ENCODE measurements at places on chromosomes 12 and 14.

- no peak for DNase-seq
Observed at GRCh38 chr12:130070126-130070611, 92.1 kb upstream of the FZD10 start.

GRCh38 chr12:117063162-117063911 lies 35.9 kb downstream of the TESC start:
- DNase-seq, result no peak

DNA sequence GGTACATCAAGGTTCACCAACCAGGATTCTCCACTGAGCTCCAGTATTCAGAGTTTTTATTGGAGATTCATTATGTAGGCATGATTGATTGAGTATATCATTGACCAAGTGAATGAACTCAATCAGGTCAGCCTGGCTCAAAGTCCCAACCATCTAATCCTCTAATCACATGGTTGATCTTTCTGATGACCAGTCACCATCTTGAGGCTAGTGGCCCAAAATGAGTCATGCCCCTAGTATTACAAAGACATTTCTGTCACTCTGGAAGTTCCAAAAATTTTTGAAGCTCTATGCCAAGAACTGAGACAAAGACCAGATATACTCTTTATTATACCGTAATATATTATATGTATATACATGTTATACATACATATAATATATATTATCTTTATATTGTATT lies 75.9 kb upstream of the ATF7IP start:
- DNase-seq, result no peak

GRCh38 chr14:90962505-90963109 lies 97.8 kb downstream of the RPS6KA5 start:
- DNase-seq, result no peak

DNA sequence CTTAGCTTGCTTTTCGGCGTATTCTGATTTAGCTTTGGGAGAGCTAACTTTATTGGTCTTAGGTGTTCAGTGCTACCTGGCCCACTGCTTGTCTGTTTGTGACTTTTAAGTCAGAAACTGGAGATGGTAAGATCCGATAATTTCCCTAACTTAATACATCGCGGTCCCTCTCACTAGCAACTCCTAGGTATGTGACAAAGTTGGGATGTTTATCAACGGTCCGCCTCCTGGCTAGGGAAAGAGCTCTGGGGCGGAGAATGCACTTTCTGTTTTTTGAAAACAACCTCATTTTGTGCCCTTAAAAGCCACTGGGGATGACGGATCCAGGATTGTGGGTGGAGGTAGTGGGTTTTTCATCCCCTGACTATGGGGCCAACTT lies 1.2 kb downstream of the CDKN1B start:
- DNase-seq, result peak; percentile 21

DNA sequence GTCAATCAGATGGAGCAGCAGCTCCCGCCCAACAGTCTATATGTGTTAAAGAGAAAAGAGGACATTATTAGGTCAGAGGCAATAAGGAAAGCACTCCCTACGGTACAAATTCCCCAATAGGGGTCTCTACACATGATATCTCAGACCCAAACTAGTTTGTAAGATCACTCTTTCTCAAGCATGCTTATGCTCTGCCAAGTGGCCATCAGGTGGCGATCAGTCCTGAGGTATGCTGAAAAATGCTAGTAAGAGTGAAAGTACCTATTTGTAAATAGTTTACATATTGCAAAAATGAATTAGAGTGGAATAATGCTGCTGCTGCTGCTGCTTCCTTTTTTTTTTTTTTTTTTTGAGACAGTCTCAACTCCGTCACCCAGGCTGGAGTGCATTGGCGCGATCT lies 61.0 kb downstream of the CPM start:
- no peak for DNase-seq

DNA sequence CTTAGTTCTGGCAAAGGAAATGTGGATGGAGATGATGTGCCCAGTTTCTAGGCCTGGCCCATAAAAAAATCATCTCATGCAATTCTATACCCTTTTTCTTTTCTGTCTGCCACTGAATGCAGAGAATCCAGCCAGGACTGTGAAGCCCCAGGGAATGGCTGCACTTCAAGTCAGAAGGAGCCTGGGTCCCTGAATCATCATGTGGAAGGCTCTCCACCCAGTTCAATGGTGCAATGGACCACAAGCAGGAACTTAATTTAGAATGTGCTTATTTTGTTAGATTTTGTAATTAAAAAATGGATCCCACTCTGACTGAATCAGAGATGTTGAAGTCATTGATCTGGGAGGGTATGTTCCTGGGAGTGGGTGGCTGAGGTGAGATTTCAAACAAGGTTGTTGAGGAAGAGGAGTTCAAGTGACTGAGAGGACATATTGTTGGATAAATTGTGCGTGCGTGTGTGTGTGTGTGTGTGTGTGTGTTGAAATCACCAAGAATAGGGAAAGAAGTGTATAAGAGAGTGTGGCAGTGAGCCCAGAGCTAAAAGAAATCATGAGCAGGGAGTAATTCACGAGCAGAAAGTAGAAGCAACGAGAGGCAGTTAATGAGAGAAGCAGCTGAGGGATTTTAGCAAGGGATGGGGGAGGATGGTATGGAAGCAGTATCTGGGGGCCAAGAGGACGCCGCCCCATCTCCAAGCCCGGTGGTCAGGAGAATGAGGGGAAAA lies 125.4 kb downstream of the TMX1 start:
- DNase-seq, result no peak

DNA sequence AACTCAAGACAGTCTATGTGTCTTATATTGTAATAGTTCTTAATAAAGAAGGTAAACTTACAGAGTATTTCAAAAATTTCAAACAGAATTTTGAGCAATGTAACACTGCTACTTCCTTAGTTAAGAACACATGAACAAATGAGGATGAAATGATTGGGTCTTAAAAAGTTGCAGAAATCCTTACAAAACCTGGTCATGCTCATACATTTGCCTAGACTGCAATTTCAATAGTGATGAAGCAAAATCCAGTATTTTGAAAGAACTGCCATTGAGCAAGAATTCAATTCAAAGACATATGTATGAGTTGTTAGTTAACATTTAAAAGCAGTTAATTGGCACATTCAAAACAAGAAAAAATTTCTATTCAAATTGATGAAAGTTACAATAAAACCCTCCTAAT lies 17.8 kb upstream of the HIF1A start:
- no peak for DNase-seq

GRCh38 chr12:48486261-48486660 lies 4.0 kb downstream of the C12orf54 start:
- DNase-seq, result no peak

DNA sequence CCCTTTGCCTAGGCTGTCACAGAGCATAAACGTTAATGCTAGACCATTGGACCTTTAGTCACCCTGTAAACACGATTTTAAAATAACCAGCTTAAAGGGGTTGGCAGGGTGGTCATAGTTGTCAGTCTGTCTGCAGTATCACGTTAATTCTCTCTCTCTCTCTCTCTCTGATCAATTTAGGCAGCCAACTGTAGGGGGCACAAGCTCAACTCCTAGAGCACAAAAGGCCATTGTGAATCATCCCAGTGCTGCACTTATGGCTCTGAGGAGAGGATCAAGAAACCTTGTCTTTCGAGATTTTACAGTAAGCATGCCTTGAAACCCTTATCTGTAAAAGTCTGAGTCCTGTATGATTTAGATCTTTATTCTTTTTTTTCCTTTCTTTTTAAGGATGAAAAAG lies 97.1 kb downstream of the SCAF11 start:
- DNase-seq, result peak; percentile 12

- DNase-seq, result no peak
Observed at GRCh38 chr12:68377881-68378280, 45.7 kb upstream of the MDM1 start.

DNA sequence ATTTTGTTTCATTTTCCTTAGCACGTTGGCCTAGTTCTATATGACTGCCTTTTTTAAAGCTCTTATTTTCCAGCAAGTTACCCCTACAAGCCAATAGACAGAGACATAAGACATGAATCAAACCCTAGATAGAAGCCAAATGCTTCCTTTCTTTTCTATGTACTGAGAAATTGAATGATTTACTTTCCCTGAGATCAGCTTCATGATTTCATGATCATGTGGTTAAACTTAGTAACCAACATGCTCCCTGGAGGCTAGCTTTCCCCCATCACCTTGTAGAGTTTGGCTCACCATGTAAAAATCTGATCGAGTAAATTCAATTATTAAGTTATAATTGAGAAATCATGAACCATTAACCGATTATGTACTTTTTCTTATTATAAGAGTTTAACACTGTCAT lies 148.1 kb upstream of the LRIG3 start:
- DNase-seq, result no peak

DNA sequence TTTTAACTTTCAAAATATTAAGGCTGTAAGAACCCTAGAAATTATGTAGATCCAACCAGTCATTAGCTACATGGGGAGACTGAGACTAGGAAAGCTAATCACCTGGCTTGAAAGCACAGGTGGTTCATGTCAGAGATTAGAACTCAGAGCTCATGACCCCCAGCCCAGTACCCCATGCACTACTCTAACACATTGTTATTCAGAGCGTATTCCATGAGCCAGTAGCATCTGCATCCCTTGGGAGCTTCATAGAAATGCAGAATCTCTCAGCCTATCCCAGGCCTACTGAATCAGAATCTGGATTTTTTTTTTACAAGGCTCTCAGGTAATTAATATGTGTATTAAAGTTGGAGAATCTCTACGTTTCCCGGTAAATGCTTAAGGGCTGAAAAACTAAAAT lies 161.7 kb downstream of the BTG1 start:
- DNase-seq, result no peak

DNA sequence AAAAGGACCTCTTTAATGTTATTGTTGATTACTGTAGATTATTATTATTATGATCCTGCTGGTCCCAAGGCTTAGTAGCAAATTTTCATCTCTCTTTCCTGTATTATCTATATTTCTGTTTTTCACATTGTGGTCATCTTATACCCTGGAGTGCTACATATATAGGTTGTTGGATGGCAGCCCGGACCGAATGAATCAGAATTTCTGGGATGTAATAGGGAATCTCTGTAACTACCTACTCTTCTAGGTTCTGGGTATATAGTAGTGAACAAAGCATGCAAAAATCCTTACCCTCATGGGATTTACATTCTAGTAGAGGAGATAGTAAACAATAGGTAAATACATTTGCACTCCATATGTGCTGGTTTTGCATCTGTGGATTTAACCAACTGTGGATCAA lies 31.4 kb downstream of the NUBPL start:
- DNase-seq, result no peak

DNA sequence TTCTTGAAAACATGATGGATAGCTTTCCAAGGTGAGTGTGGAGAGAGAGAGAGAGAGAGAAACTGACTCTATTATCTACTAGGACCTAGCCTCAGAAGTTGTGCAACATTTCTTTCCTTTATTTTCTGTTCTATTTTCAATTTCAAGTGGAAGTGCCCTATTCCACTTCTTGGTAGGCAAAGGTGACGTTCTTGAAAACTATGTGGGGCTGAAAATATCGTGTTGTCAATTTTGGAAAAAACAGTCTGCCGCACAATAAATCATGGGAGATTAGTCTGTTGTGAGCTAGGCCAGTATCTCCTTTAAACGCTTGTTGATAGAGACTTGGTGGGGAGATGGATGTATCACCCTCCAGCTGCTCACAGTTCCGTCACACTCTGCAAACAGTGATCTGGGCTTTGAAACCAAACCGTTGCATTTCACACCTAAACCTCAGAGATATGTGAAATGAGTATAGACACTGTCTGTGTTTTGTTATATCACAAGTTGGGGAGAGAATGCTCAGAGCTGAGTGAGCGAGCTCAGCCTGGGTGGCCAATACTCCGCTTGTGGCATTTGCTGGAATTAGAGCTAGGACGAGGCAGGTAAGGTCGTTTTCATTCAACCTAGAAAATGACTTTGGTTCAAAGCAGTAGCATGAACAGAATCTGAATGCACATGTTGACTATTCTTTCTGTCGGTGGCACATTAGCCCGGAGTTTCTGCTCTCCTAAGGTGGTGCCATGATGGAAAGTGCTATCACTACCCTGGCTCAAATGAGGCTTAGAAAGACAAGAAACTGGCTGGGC lies 75.1 kb upstream of the ST8SIA1 start:
- no peak for DNase-seq

DNA sequence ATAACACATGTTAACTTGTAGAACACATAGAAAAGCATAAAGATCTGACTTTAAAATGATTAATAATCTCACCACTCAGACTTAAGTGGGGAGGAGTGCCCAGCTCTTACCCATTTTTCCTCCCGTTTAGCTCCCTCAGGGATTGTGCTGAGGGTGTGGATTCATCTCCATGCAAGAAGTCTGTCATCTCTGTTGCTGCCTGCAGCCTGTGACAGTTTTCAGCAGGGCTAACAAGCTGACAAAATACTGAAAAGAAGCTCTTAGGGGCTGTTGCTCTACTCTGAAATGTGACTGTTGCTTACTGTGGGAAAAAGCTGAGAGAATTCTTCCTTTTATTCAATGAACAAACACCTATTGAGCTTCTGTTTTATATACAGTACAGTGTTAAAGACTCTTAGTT lies 216.2 kb downstream of the CPNE8 start:
- DNase-seq, result no peak

GRCh38 chr12:100681074-100681473 lies 107.6 kb downstream of the GAS2L3 start:
- no peak for DNase-seq

Measured in hepatic stellate cell (primary cell).